ENCODE measurements at places on chromosomes 6 and 20. TPM values are rescaled to one million over a fixed set of nuclear protein-coding genes. Genes with fewer than 3 reads are reported as not detected.

GRCh38 chr6:33716379-33716778, 4.9 kb upstream of the UQCC2 start:
- no peak for DNase-seq

DNA sequence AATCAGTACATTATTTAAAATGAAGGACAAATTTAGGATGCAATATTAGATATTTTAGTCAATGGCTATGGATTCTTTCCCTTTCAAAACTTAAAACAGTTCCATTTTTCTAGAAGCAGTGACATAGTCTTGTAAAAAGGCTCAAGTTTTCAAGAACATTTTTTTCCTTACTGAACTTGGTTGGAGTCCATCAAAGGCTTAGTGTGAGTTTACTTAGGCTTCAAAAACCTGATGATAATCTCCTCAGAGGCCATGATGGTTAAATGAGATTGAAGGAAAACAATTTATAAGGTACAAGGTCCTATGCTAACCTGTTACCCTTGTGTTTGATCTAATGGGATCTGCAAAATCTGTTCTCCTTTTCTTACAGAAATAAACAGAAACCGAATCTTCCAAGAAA, 531.8 kb downstream of the UTRN start:
- no peak for DNase-seq

DNA sequence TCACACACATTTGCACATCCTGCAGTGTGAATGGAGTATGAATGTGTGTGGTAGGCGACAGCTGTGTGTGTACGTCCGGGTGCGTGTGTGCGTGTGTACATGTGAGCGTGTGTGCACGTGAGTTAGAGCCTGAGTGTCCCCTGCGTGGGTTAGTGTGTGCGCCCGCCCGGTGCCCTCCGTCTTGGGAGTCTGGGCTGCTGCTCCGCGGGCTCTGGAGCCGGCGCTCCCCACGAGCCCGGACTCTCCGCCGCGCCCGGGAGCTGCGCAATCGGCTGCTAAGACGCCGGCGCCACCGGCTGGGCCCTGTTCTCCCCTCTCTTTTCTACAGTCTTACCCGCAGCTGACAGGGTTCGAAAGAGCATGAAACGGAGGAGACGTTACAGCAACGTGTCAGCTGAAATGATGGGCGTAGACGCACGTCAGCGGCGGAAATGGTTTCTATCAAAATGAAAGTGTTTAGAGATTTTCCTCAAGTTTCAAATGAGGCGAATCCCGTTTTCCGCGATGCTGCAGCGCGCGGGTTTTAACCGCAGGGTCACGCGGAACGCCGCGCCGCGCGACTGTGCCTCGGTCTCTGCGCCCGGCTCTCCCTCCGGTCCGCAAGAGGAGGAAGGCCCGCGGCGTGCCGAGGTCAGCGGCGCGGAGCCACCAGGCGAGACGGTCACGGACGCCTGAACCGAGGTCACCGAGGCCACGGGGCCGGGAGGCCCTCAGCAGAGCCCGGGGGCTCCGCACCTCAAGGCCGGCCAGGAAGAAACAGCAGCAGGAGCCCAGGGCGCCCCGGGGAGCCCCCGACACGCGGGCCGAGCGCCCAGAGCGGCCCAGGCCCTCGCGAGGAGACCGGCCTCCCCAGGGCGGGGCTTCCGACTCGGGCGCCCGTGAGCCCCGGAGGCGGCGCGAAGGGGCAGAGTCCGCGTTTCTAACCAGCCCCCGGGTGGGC, 95.3 kb upstream of the BHLHE23 start:
- DNase-seq, result no peak

DNA sequence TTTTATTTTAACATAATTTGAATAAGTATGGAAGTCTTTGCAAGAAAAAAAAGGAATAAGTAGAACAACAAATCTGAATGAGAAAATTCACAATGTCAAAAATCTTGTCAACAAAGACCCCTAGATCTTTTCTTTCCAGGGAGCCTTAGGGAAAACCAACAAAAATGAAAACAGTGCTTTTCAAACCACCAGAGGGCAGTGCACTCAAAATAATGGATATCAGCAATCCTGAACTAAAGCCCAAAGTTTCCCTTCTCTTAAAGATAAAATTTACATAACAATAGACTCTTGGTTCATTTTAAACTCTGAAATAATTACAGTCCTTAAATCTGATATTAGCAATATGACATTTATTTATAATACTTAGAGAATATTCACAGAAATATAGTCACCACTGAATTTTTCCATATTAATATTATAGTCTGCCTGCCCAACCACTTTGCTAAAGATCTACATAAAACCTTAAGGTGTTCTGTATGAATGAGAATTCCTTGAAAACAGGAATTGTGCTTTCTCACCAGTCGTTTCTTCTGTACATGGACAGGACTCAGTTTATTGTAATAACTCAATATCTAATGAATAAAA, 105.3 kb upstream of the BMP5 start:
- DNase-seq, result no peak

DNA sequence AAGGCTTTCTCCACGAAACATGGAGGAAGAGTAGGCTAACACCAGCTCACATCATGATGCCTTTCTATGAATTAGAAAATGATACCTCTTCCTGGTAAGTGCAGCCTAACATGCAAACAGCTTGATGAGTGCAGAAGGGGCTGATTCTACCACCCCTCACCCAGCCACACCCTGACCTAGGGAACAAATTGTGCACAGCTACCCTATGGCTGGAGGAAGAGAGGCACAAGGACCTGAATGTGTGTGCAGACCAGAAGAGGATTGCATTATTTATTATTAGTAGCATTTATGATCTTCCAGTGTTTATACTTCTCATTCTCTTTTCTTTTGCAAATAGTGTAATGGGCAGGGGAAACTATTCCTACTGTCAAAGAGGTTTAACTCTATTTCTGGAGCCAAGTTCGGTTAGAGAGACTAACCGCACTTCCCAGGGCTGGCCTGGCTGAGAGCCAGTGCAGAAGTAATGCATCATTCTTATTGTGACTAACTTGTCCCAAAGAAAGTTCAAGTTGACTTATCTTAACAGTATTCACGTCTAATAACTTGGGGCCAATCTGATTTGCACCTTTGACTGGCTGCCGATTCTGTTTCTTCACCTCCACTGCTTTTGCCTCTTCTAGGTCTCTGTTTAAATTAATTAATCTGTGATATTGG, 237.5 kb downstream of the CD83 start:
- DNase-seq, result no peak

DNA sequence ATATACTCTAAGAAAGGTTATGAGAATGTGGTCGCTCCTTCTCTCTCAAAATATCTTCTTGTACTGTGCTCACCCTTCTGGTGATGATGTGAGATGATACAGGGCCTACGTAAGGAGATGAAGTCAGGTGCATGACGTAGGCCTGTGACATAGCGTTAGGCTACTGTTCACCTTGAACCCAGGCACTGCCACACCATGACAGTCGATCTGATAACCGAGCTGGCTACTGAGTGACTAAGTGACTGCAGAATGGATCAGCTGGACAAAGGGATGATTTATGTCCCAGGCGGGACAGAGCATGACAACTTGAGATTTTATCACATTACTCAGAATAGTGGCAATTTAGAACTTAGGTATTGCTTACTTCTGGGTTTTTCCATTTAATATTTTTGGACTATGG, 11.2 kb downstream of the SLC24A3 start:
- no peak for DNase-seq

DNA sequence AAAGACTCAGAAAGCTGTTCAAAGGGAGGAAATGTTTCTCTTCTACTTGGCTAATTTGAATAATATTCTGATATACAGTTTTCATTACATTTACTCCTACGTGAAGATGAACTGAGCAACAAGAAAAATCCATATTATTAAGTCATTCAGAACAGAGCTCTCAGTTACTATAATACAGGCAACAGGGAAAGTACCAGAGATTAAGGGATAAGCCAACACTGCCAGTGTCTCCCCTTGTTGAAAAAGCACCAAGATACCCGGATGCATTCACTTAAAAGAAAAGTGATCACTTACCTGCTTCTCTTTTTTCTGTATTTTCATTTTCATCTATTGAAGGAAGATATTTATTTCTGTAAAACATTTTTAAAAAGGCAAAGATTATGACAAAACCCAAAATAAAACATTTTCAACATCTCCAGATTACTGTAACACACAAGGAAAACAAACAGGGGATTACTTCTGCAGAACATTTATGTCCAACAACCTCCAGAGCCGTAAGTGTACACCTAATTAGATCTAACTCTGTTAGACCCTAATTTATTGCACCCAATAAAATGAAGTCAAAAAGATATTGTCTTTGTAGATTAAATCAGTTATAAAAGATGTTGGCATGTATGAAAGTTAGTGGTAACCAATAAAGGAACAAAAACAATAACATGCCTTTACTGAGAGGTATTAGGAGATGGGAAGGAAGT, 67.0 kb downstream of the CHD6 start:
- DNase-seq, result no peak

DNA sequence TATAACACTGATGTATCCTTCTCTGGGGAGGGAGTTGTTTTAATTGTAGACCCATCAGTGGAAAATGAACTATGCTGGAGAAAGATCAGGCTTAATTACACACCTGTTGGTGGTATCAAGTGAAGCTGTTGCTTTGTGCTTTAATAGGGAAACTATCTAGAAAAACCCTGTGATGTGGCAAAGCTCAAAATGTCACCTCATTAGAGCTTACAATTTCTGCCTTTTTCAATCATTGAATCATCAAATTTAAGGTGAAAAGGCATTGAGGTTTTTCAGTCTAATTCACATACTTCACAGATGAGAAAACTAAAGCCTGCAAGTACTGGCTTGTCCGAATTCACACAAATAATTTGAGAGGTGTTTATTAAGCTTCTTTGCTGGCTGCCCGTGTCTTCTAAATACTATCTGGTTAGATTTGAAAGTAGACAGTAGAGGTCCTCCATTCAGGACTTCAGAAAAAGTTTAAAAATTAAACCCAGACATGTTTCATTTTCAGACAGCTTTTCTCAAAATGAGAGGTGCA, 143.3 kb upstream of the MAP3K7 start:
- no peak for DNase-seq

- no peak for DNase-seq
Measured at GRCh38 chr6:56787209-56787608, 144.5 kb upstream of the DST start.

DNA sequence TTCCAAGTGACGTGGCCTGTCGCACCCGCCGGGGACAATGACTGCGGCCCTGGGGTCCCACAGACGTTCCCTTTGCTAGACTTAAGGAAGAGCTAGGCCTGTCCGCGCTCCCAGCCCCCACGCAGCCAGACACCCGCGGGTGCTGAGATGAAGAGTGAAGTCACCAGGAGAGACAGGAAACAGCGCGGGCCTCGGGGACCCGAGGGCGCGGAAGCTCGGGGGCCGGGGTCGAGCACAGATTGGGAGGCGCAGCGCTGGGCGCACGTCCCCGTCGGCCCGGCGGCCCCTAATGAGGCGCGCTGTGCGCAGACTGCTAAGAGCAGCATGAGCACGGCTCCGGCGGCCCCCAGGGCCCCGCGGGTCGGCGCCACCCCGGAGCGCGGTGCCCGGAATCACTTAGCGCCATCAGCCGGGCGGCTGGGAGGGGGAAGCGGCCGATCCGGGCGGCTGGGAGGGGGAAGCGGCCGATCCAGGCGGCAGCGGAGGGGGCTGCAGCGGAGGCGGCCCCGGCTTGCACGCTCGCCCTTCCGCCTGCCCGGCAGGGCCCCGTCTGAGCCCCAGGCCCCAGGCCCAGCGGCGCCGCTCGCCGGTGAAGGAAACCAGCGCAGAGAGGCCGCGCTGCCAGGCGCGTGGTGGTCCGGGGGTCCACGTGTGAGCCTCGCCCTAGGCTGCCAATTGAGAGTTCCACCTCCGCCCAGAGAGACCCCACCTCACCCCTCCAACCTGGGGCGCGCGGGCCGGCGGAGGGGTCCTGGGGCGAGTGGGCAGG, 8.3 kb upstream of the AVP start:
- no peak for DNase-seq

DNA sequence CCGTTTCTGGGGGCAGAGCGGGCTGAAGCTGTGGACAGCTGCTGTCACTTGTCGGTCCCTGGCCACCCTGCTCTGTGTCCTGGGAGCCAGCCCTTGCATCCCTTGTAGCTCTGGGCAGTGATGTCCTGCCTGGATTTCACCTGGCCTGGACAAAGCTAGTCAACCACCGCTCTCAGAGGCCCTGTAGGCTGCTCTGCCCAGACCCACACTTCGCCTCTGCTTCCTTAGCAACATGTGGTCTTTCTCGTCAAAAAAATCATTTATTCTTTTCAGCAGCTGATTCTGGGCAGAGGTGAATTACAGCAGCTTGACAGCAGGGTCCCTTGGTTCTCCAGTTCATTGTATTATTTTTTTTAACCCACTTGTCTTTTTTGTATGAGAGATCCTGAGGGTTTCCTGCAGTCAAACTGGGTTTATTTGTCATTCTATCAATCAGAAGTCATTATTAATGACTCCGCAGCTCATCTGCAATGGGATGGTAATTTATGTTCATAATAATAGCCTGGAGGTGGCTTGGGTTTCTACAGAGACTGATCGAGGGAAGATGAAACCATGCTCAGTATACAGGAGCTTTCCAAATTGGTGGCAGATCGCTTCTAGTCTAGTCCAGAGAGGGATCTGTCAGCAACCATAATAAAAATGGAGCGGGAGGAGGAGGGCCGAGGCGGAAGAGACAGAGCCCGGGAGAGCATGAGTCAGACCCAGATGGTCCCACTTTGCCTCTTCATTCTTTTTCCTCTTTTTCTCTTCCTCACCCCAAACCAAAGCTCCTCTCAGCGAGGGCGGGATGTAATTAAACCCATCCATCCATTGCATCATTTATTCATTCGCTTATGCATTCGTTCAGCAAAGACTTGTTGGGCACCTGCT, 22.4 kb downstream of the EDN3 start:
- DNase-seq, result no peak

- no peak for DNase-seq
Measured at GRCh38 chr6:77361018-77361417, 102.3 kb downstream of the HTR1B start.

DNA sequence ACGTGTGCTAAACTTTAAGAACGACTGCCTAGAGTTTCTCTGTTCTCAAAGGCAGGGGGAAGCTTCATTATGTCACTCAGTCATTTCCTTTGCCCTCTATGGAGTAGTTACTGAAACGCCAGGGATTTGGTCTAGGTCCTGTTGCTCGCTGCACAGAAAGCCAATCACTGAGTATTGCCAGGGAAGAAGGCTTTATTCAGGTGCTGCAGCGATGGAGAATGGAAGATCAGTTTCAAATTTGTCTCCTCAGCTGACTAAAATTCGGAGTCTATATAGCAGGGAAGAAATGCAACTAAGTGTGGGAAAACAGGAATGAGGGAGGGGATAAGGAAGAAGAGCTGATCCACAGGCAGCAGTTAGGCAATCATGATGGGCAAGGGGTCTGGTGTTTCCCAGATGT, 75.8 kb downstream of the QRSL1 start:
- DNase-seq, result no peak

The ADGRF4 gene
- polyA plus RNA-seq, result 0.21 TPM

The DUSP15 gene
- polyA plus RNA-seq, result 16.6 TPM

All from left renal cortex interstitium (tissue), 4 donors.